ENCODE measurements at places on chromosomes 5 and 9.

DNA sequence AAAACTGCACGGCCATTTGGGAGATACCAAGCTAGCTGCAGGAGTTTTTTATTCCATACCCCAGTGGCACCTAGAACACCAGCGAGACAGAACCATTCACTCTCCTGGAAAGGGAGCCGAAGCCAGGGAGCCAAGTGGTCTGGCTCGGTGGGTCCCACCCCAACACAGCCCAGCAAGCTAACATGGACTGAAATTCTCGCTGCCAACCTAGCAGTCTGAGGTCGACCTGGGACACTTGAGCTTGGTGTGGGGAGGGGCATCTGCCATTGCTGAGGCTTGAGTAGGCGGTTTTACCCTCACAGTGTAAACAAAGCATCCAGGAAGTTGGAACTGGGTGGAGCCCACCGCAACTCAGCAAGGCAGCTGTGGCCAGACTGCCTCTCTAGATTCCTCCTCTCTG lies 108.9 kb upstream of the CHD1 start:
- DNase-seq = peak; percentile 19

GRCh38 chr5:172443441-172444109 lies 10.8 kb downstream of the SH3PXD2B start:
- no peak for DNase-seq

GRCh38 chr5:55081541-55081940 lies 20.9 kb upstream of the GZMA start:
- DNase-seq = no peak

DNA sequence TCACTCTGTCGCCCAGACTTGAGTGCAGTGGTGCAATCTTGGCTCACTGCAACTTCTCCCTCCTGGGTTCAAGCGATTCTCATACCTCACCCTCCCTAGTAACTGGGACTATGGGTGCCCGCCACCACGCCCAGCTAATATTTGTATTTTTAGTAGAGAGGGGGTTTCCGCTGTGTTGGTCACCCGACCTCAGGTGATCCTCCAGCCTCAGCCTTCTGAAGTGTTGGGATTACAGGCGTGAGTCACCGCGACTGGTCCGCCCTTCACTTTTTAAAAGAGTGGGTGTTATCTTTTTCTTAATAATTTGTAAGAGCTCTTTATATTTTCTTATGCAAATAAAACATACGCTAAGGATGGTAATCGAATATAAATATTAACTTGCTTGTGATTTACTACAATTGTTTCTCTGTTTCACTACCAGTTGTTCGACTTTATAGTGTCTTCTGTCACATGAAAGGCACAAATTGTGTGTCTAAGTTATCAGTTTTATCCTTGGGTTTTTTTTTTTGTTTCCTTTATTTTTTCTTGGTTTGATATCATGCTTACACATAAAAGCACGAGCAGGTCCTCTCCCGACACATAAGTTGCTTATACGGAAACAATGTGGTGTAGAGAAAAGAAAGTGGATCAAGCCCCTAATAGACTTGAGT lies 1.9 kb upstream of the GPBP1 start:
- no peak for DNase-seq

- DNase-seq = no peak
Measured at GRCh38 chr5:135827965-135828781, 6.3 kb upstream of the SLC25A48 start.

GRCh38 chr9:69172895-69173294 lies 1.2 kb upstream of the TJP2 start:
- no peak for DNase-seq

GRCh38 chr5:34916518-34916917 lies 1.0 kb downstream of the BRIX1 start:
- DNase-seq = no peak

- DNase-seq = no peak
Measured at GRCh38 chr9:124045076-124045829, 33.7 kb downstream of the LHX2 start.

DNA sequence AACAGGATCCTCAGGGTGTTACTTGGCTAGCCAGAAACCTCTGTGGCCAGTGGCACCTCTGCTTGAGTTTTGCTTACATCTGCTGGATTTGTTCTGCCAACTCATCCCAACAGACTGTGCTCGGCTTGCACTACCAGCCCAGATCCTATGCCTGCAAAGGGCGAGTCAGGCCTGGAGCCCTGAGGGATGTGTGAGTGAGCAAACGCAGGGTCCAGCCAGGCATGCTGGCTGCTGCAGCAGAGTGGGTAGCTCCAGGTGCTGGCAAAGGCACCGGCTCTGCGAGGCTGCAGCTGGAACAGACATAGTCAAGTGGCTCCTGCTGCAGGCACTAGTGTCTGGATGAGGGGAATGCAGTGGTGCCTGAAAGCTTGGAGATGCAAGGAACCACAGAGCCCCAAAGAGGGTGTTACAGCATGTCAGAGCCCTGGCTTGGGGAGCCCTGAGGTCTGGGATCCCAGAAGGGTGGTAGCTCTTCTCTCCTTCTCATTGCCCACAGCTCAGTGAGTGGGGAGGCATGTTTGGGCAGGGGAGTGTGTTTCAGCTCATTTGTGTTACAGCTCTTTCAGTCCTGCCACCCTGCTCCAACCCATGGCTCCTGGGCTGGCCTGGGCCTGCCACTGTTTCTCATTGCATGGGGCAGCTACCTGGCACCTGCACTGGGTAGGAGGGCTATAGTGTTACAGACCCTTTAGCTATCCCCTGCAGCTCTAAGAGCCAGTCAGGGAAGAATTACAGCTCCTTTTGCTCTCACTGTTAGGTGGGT lies 332.6 kb downstream of the TAF11L14 start:
- DNase-seq = no peak

DNA sequence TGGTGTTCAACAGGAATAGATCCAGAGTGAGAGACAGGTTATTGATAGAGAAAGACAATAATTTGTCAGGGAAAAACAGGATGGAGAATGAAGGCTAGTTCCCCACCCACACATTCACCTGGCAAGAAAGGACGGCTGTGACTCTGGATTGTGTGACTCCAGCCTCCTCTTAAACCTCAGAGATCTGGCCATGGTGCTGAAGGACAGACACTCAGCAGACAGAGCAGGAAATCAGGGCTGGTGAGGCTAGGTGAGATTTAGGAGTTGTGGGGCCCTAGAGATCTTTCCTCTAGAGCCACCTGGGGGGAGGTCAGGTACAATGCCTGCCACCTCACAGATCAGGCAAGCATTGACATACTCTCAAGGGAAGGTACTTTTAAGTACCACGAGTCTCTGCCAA lies 15.2 kb downstream of the OR1B1 start:
- DNase-seq = no peak

DNA sequence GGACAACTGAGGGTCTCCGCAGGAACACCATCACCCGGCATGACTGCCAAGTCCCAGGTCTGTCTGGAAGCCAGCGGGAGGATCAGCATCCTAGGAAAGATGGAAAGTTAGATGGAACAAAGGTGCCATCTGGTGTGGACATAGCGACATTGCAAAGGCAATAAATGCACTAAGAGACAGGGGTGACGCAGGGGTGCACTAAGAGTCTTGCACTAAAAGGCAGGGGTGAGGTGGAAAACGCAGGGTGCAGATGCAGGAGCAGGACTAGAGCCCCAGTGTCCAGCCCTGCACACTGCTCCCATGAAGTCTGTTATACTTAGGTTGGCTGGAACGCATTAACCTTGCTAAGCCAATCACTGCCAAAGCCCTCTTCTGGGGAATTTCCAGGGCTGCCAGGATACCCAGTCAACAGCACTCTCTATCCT lies 15.5 kb downstream of the ATOX1 start:
- no peak for DNase-seq

DNA sequence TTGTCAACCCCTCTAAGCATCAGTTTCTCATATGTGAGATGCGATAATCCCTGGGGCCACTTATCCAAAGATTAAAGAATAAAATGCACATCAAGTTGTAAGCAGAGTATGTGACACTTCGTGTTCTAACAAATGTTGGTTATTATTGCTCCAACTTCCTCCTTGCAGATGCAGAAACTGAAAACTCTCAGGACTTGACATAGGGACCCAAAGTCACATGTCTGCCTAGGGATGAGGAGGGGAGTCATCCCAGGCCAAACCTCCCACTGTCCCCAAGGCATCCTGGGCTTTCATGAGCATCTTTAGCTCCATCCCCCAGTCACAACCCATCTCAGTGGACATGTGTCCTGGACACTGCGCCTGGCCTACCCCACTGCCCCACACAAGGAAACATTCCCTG lies 27.5 kb upstream of the SYK start:
- DNase-seq = no peak

DNA sequence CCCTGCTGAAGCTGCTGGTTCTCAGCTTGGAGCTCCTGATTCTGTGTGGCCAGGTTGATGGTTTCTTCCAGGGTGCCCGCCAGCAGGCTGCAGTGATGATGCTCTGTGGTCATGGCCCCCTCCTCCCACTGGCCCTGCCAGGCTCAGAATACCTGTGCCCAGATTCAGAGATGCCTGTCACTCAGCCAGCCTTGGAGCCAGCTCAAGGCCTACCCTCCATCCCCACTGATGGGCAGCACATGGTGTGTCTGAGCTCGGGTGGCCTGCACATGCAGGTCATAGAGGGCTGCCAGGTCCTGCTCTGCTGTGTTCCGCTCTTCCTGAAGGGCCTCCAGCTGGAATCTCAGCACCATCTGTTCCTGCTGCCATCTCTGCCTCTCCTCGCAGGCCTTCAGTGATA lies 5.4 kb downstream of the SLC35A4 start:
- no peak for DNase-seq

GRCh38 chr9:134320868-134321471 lies 5.3 kb upstream of the RXRA start:
- DNase-seq = no peak

GRCh38 chr5:72166070-72166979 lies 59.0 kb downstream of the MAP1B start:
- no peak for DNase-seq

- no peak for DNase-seq
Measured at GRCh38 chr9:10134266-10134665, 478.5 kb downstream of the PTPRD start.

GRCh38 chr5:6827526-6828219 lies 114.4 kb downstream of the TENT4A start:
- no peak for DNase-seq

DNA sequence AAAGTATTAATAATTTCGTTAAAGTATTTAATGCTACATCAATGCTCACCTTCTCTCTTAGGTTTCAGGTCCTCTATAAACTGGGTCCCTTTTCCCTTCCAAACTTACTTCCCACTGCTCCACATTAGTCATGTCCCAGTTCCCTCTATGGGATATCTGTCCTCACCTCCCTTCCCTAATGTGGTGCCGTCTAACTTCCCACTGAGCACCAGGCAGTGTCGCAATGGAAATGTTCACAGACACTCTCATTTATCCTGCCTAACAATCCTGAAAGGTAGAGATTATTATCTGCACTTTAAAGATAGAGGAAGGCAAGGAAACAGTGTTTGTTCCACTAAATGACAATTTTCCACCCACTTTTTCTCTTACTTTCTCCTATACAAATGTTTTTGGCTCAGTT lies 329.7 kb downstream of the CWC27 start:
- DNase-seq = no peak

GRCh38 chr9:76996700-76997099 lies 22.8 kb upstream of the FOXB2 start:
- no peak for DNase-seq

DNA sequence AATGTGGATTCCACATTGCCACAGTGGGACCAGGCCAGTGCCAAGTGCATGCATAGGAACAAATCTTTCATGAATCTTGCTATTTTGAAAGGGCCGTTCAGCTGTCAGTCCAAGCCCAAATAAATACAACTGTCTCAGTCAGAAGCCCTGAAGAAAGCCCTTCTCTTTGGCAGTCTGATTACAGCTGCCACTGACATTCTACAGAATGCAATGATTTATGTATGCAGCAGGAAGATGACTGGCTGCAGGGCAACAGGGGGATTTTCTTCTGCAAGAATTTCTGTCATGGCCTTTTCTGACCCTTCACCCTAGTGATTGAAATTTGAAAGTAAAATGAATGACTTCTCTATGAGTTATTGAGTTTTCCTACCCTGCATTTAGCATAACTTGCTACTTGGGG lies 86.7 kb upstream of the FER start:
- DNase-seq = no peak

- DNase-seq = no peak
Measured at GRCh38 chr9:97615439-97616072, 17.6 kb downstream of the TSTD2 start.

DNA sequence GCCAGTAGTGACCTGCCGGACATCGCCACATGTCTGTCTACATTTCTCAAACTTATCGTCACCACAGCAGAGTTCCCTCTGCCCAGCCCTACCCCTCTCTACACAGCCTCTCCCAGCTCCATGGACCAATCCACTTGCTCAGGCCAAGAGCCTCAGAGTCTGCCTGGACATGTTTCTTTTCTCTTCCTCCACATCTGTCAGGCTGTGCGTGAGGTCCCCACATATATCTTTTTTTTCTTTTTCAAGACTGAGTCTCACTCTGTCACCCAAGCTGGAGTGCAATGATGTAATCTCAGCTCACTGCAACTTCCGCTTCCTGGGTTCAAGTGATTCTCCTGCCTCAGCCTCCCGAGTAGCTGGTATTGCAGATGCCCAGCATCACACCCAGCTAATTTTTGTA lies 62.7 kb upstream of the GGTA1 start:
- no peak for DNase-seq

DNA sequence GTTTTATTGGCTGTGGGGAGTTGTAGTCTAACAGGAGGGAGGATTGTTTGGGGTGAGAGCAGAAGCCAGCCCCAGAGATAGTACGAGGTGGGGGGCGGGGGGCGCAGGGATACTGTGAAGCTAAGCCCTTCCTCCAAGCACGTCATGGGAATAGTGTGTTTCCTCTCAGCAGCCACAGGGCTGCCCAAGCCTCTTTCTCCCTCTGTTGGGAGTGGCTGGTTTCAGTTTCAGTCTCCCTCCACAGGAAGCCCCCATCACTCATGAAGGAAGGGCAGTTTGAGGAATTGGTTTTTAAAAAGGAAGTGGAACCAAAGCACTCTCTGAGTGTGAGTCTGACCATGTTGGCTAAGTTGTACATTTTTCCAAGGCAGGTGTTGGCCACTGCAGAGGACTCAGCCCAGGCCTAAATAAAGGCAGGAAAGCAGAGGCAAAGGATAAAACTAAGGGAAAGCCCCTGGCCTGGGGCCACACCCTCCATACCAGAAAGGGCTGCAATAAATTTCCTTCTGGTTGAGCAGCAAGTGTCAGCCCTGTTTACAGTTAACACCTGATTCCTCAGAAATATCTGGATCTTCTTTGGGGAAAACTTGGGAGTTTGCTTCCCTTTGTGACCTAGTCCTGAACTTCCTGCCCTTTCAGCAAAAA lies 3.2 kb downstream of the RAB24 start:
- no peak for DNase-seq

- no peak for DNase-seq
Measured at GRCh38 chr5:44974813-44975212, 166.1 kb downstream of the MRPS30 start.

- no peak for DNase-seq
Measured at GRCh38 chr5:132210944-132211343, 16.7 kb downstream of the P4HA2 start.
